ENCODE measurements at places on chromosomes 5 and 9.

- no peak for DNase-seq
These were observed 33.6 kb upstream of the SARDH start for GRCh38 chr9:133771486-133772482.

GRCh38 chr9:86329649-86330048 lies 24.6 kb downstream of the TUT7 start:
- DNase-seq = no peak

DNA sequence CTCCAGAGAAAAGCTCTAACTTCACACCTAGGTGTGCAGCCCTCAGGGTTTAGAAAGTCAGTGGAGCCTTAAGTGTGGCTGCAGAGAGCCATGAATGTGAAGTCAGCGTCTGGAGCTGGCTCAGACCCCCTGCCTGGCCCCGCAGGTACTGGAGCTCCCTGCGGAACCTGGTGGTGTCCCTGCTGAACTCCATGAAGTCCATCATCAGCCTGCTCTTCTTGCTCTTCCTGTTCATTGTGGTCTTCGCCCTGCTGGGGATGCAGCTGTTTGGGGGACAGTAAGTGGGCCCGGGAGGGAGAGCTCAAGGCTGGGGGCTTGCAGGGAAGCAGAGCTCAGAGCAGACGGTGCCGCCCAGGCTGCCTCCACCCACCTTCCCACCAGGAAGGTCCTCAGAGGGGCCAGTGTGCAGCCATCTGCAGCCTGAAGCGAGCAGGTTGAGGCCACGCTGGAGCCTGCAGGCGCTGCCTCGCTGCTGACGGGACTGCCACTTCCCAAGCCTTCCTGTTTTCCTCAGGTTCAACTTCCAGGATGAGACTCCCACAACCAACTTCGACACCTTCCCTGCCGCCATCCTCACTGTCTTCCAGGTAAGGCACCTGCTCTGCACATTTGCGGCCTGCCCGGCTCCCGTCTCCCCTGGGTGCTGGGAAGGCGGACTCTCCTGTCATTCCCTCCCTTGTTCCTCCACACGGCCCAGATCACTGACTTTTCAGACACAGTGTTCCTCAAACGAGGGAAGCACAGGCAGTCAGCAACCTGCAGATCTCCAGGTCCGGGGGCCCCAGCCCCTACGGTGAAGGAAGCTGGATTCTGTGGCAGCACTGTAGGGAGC lies 108.9 kb downstream of the CACNA1B start:
- no peak for DNase-seq

DNA sequence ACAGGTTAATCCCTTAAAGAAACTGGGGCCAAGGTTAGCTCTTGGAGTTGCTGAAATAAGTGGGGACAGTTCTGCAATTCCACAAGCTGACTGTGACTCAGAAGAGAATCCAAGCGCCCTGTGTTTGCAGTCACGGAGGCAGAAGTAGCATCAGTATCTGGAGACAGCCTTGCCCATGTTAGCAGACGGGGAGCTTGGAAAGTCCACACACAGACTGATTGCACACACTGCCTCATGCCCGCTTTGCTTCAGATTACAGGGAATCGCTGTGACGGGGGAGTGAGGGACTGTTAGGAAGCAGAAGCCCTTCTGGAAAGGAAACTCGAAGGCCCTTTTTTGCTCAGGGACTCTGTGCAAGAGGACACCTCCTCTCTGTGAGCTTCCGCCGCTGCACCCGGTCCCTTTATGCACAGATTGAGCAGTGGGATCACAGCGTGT lies 30.9 kb upstream of the PPP1R26 start:
- no peak for DNase-seq

DNA sequence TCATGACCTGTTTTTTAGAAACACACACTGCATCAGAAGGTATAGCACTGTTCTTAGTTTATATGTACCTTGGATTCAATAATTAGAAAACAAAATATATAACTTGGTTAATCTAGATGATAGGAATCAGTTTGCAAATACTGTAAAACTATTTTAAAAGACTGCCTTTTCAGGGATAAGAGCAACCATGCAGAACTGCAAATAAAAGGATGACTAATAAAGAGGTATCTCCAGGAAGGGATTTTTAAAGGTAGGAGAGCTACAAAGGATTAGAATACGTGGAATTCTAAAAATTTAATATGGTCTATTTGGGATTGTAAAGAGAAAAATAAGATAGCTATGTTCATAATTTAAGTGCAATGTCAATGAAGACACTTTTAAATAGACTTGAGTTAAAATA lies 9.4 kb downstream of the GABRA1 start:
- DNase-seq = no peak

GRCh38 chr5:65199993-65200675 lies 281.6 kb downstream of the ADAMTS6 start:
- DNase-seq = no peak

DNA sequence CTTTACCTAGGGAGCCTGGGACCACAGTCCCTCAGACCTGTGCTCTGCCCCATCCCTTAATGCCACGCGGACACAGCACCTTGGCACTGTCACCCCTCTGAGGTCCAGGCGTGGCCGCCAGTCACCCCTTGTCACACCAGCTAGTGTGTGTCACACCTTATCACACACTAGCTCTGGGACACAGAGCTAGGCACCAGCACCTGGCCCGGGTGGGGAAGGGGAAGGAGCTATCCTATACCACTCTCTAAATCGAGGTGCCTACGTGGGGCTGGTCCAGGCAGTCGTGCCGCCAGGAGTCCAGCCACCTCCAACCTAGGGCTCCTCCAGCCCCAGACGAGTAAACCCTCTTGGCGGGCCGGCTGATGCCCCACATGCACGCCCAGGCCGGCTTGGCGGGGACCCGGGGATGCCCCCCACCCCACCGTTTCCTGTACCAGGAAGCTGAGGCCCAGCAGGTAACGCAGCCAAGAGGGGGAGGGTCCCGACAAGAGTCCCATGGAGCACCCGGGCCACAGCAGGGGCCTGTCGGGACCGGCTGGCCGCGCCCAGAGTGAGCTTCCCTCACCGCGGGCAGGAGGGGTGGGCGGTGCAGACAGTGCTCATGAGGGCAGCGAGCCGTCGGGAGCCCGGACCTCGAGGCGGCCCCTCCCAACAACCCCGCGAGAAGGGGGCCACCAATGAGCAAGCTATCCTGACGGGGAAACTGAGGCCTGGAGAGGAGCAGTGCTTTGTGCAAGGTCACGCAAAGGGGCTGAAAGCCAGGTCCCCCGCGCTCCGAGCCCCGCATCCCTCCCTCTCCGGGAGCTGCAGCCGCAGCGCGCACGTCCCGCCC lies 550 bp downstream of the CORO2A start:
- peak; percentile 28 for DNase-seq

- no peak for DNase-seq
These were observed 72.7 kb downstream of the SEMA4D start for GRCh38 chr9:89425024-89425805.

- DNase-seq = no peak
These were observed 119.4 kb downstream of the VCAN start for GRCh38 chr5:83590966-83591365.

DNA sequence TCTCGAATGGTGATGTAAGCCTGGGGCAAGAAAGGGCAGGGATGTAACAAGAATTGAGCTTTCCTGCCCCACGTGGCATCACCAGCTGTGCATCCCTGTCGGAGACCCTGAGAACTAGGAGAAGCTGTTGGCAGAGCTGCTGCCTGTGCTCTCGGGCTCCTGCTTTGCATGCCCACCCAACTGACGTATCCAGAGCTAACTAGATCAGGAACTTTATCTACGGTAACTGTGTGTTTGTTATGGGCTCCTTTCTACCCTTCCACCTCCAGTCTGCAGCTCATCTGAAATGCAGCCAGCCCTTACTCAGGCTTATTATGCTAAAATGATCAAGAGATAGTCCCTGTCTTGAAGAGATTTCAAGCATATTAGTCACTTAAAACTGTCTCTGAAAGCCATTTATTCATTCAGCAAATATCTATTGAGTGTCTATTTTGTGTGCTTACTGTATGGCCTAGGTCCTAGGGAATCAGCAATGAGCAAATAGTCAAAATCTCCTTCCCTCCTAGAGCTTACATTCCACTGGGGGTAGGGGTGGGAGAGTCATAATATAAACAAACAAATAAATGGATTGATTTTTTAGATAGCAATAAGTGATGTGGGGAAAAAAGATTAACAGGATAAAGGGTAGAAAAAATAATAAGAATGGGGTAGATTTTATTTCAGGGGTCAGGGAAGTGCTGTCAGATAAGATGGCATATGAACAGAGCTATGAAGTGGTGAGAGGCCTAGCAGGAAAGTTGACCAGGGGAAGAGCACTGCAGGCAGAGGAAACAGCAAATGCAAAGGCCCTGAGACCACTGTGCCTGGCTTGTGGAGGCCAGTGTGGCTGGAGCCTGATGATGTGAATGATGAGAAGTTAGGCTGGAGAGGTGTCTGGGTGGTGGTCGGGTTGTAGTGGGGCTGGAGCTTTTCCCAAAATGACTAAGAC lies 118.2 kb downstream of the GALNT10 start:
- no peak for DNase-seq

DNA sequence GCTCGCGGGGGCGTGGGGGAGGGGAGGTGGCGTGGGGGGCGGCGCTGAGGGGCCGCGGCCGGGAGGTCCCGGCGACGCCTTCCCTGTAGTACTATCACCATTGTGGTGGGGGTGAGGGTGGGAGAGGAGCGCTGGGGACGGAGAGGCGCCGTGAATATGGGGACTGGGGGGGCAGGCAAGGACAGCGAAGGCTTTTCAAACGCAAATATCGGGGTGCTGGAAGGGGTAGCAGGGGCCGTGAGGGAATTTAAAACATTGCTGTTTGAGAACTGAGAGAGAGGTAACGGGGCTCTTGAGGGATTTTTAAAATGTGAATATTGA lies 427 bp downstream of the RBM27 start:
- no peak for DNase-seq

GRCh38 chr9:21252721-21253547 lies 13.1 kb upstream of the IFNA14 start:
- no peak for DNase-seq

DNA sequence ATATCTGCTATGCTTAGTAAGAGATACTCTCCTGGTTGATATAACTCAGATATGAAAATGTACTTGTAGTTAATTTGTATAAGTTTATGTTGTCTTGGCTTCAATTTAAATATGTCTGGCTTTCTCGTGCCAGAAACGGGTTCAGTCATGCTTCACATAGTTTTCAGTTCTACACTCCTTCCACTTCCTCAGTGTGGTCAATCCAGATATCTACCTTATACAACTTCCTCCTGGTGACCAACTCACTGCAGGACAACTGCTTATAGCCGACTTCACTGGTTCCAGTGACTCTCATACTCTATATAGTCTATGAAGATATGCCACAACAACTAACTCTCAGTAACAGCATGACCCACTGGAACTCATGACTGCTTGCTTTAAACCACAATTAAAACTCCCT lies 690.4 kb downstream of the SLCO4C1 start:
- no peak for DNase-seq

All from activated naive CD4-positive, alpha-beta T cell treated with anti-CD3 and anti-CD28 coated beads, Interleukin-2, amount 50 U/mL, for 16 hours (primary cell).